Stimulated activated naive CD4-positive, alpha-beta T cell treated with Interleukin-2 at 50 U/mL for 16 hours (primary cell): ENCODE measurements at places on chromosomes 3 and 15.
A peak's percentile ranks its signal among the peaks of the same experiment; 100 is the strongest.

DNA sequence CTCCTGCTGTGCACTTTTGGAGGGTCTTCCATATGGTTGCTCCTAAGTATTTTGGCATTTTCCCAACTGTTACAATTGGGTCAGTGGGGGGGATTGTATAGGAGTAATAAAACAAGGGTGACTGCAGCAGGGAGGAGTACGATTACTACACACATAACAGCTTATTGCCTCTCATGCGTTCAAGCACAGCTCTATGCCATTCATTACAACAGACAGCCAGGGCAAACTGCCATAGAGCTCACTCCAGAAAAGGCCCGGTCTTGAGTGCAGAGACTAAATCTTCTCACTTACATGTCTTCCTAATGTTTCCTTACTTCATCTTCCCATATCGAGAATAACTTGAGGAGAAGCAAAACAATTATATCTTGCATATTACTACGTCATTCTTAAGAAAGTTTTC, 1.4 kb upstream of the CHMP2B start:
- DNase-seq = no peak

GRCh38 chr3:130300888-130301287, 44.6 kb upstream of the COL6A5 start:
- DNase-seq = no peak

GRCh38 chr3:50617911-50618481, 1.0 kb downstream of the MAPKAPK3 start:
- DNase-seq = no peak

- DNase-seq = peak; percentile 21
These were observed 27.7 kb upstream of the DCP1A start for GRCh38 chr3:53375019-53375418.

- no peak for DNase-seq
These were observed 259.9 kb upstream of the NR2F2 start for GRCh38 chr15:96070636-96071035.

DNA sequence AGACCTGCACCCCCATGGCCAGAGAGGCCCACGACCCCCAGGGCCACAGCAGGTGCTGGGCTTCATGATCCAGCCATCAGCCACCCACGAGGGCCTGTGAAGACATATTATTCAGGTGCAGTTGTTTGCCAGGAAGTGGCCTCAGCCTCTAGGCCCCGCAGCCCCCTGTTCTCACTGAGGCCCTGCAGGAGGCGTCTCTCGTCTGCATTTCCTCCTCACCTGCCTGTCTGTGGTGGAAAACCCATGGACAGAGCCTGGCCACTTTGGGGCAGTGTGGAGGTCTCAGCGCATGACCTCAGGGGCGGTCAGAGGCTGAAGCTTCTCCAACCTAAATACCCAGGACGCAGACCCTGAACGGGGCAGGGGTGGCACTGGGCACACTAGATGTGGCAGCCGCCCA, 18.6 kb downstream of the UROC1 start:
- DNase-seq = no peak

DNA sequence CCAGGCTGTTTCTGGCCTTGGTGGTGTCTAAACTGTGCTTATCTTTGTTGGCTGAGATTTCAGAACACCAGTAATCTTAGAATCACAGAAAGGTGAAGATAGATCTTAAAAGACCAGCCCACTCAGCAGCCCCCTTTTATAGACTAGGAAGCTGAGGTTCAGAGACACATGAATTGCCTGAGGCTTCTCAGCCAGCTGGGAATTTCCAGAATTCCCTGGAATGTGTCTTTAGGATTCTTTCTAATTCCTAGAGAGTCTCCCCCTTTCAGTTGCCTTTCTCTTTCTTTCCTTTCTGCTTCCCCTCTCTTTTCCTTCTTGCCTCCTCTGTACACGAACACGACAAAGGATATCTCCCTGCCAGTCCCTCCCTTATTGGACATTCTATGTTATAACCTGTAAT, 19.5 kb downstream of the ANKUB1 start:
- DNase-seq = no peak

DNA sequence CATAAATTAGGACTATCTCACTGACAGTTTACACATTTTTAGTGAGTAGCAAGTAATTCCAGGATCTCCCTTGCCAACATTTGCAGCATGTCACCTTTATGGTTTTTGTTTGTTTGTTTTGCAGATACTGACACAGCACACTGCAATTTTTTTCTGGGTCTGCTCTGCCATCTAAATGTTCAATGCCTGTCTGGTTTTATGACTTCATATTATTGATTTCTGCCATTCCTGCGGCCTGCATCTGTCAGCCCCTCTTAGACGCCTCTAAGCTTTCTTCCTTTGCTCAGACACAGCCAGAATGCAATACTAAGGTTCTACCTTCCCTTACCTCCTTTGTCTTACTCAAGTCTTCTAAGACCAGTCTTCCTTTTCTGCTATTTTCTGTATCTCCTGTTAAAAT, 321.2 kb upstream of the AZI2 start:
- no peak for DNase-seq

- no peak for DNase-seq
These were observed 13.2 kb downstream of the CTSH start for GRCh38 chr15:78931439-78932257.

DNA sequence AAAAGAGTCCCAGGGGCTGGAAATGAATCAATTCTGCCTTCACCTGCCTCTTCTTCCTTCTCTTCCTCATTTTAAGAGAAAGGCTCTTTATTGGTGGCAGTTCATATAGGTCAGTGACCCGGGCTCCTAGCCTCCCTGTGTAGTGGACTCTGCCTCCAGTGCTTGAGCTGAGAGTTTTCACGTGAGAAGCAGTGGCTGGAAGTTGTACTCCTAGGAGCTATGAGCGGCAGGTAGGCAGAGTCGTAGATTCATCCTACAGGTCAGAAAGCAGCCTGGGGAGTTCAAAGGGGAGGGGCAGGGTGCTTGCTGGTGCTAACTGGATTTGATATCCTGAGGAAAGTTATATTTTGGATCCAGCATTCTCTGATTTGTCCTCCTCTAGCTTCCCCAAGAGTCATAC, 101.1 kb downstream of the RPLP1 start:
- no peak for DNase-seq

DNA sequence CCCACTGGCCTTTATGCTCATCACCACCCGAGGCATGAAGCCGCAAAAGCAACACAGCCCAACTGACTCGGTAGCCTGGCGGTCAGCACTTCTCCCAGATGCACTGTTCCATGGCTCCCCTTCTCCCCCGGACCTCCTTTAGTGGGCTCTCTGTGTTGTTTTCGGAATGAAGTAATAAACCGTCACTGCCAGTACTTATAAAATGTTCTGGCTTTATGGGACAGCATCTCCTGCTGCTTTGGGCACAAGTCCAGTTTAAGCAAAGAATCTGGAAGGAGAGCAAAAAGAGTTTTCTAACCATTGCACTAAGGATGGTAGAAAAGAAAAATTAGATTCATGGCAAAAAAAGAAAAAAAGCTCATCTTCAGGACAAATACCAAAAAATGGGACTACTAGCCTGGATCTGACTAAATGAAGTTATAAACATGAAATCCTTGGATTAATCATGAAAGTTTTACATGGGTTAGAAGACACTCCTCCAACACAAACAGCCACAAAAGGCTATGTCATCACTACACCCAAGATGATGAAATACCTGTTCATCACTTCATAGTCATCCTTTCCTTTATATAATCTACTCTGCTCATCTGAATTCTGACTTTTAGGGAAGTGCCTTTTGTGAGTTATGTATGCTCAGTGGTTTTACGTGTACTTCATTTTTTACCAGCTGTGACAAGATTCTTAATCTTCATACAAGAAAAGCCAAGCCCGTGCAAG, 89.5 kb upstream of the UBE2E2 start:
- no peak for DNase-seq

GRCh38 chr15:51335538-51336410, 2.6 kb downstream of the CYP19A1 start:
- no peak for DNase-seq

- DNase-seq = no peak
These were observed 8.4 kb upstream of the MYO1E start for GRCh38 chr15:59380902-59381610.

- no peak for DNase-seq
These were observed 76.6 kb upstream of the CFAP20DC start for GRCh38 chr3:59126446-59126845.

- no peak for DNase-seq
These were observed 61.3 kb downstream of the BDH1 start for GRCh38 chr3:197494366-197495058.

- no peak for DNase-seq
These were observed 199.1 kb upstream of the ZPLD1 start for GRCh38 chr3:102235679-102236078.

GRCh38 chr3:17946619-17947018, 204.2 kb upstream of the TBC1D5 start:
- no peak for DNase-seq

DNA sequence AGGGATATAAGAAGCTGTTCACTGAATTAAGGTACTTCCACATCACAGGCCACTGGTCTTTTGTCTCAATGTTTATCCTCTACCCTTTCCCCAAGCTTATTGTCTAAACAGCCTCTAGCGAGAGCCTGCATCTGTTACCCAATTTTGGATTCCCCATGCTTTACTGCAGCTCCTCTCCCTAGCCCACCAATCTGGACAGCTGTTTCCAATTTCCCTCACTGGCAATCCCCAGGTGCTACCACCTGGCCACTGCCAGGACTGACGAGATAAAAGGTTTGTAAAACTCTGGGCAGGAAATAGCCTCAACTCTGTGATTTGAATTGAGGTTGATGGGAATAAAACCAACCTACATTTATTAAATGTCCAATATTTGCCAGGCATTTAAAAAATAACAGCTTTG, 58.0 kb upstream of the TEX9 start:
- DNase-seq = no peak

- DNase-seq = no peak
These were observed 333.8 kb downstream of the FEZF2 start for GRCh38 chr3:62039586-62039985.

DNA sequence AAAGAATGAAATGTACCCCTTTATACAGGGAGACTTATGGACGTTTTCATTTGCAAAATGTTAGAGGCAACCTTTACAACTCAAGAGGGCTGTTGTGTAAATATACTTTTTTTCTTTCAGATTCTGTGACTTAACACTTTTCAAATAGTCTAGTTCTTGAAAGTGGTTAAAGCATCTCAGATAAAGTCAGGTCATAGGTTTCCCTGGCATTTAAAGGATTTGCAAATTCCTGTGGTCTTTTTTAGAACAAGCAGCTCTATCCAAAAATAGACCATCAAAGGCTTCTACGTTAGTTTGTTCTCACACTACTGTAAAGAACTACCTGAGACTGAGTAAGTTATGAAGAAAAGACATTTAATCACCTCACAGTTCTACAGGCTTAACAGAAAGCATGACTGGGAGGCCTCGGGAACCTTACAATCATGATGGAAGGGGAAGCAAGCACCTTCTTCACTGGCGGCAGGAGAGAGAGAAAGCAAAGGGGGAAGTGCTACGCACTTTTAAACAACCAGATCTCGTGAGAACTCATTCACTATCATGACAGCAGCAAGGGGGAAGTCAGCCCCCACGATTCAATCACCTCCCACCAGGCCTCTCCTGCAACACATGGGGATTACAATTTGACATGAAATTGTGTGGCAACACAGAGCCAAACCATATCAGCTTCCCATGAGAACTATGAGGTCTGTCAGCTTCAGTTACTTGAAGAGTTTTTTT, 23.3 kb upstream of the GABRR3 start:
- DNase-seq = no peak

GRCh38 chr3:46984591-46985459, 5.4 kb downstream of the NBEAL2 start:
- no peak for DNase-seq

- no peak for DNase-seq
These were observed 1639.5 kb downstream of the SI start for GRCh38 chr3:163438760-163439159.

- DNase-seq = no peak
These were observed 248.9 kb upstream of the PROK2 start for GRCh38 chr3:72033666-72034428.

DNA sequence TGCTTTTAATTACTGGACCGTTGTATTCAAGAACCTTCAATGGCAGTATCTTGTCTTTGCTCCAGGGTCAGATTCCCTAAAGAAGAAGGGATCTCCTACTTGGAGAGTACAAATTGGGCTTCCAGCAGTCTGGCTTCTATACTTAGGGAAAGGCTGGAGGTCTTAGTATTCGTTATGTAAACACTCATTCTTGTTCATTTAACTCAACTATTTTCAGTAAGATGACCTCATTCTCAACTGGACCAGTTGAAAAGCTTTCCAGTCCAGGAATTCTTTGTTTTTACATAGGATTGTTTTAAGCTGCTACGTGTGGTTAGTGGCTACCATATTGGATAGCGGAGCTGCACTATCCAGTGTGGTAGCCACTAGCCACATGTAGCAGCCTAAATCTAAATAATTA, 4.6 kb downstream of the SENP5 start:
- DNase-seq = no peak

DNA sequence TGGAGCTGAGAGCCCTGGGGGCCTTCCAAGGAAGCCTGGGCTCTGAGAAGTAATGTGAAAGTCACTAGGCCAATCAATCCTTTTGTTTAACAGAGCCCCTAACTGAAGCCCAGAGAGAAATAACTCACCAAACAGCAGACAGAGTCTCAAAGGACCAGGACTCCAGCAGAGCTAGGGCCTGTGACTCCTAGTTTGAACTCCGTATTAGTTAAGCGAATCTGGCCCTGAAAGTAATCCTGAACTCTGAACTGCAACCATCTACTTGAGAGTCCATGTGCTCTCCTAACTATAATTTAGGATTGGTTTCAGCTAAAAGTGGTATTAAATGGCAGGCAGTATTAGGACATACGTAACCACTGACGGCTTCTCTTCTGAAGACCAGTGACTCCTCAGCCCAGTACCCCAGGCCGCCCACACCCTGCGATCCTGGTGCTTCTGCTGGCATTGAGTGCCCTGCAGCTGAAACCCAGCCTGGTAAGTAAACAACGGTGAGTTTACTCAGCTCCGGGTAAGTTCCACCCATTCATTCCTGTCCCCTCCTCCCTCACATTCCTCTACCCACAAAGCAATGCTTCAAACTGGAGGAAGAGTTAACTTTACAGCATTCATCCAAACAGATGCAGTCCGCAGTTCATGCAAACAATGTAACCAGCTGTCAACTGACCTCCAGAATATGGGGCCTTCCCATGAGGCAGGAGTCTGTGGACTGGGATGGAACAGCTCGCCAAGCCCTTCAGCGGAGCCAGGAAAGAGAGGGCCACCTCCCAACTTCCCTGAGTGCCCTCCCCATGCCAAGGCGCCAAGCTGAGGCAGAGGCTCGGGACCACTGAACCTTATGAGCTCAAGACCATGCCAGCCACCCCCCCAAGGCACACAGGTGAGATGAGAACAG, 7.3 kb downstream of the MYO5C start:
- DNase-seq = no peak

DNA sequence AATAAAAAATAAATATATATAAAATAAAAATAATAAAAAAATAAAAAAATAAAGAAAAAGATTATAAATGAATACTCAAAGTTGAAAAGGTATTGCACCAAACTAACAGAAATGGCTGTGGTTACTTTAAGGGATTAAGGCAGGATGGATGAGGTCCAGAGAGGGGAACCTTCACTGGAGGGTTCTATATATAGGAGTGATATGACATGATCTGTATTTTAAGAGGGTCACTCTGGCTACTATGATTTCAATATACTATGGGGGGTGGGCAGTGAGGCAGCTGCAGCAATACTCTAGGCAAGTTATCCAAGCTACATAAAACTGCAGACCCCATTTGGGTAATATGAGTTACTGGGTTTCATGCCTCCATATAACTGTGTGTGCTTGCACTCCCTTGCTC, 24.6 kb downstream of the ACAD11 start:
- no peak for DNase-seq
